Pancreas (tissue), 10 donors: ENCODE measurements at places on chromosomes 16 and 17. TPM values are rescaled to one million over a fixed set of nuclear protein-coding genes. Genes with fewer than 3 reads are reported as not detected.

DNA sequence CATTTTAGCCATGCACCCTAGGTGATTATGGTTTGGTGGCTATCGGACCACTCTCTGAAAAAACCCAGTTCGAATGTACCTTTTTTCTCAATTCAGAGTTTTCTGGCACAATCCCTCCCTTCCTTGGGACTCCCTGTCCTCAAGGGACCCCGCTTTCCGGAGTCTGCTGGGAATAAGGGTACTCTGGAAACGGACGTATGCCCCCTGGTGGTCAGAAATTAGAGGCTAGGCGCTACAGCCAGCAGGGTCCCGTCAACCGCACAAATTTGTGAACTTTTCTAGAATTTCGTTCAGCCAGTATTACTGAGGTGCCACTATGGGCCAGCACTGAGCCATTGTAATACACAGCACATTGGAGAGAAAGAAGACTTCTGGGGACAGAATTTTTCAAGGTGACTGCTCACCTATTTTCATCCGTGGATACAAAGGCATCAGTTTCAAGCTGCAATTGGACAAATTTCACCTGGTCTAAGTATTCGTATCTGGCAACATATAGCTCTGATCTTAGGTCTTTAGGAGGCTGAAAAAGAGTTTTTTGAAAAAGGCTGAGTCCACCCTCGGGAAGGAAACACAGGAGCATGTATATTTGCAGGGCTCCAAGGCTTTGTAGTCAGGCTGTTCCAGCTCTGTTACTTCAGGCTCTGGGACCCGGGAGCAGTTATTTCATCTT lies 27.1 kb upstream of the CRYBA1 start:
- no peak overlapping the region for H3K4me3 ChIP-seq
- no peaks in the 10 kb centered on the region for H3K36me3 ChIP-seq
- no peak overlapping the region for H3K27ac ChIP-seq
- peak; percentile 81 for DNase-seq
- no peaks in the 10 kb centered on the region for H3K27me3 ChIP-seq

DNA sequence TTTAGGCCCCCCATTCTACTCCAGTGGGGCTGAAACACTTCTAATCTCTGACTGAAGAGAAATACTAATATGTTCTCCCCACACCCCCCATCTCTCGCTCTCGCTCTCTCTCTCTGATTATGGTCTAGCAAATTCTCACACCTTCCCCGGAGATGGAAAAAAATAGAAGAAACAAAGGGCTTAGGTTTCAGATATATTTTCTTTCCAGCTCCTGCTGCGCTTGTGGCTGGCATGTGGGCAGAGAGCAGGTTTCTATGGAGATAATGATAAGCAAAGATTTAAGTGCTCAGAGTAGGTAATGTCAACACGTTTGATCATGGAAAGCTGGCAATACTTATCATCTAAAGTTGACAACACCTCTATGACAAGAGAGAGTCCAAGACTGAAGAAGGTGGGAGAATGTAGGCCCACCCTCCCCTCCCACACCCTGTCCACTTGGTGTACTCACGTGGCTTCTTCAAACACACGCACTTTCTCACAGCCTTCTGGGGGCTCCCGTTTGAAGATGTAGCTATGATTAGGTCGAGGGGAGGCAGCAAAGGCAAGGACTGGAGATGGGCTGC lies 8.0 kb upstream of the SLC35B1 start:
- H3K36me3 ChIP-seq: peaks cover 9% of the 10 kb centered on the region
- H3K27me3 ChIP-seq: no peaks in the 10 kb centered on the region
- H3K27ac ChIP-seq: peak overlapping the region; percentile 57
- H3K4me1 ChIP-seq: peaks cover 18% of the 10 kb centered on the region

DNA sequence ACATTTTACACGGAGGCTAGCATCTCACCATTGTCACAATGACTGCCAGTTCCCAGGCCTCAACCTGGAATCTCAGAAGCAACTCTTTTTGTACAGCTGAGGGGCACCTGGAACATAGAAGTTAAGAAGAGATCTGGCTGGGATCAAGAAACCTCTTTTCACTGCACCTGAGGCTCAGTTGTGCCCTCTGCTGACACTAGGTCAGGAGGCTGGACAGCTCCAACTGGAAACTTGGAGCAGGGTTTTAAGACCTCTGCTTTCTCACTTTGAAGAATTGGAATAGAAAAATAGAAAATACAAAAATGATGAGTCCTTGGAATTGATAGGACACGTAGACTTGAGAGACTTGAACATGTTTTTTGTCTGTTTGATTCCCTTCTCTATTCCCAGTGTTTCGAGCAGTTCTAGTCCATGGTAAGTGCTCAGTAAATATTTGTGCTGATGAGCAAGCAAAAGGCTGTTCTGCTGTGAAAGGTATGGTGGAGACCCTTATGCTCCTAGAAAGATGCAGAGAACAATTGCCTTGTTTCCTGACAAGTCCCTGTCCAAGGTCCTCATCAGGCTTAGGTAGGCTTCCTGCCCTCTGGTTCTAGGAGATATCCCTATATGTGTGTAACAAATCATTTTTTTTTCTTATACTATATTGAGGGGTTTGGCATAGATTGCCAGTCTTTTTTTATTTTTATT lies 13.6 kb upstream of the PPM1D start:
- H3K27ac ChIP-seq: no peak overlapping the region
- H3K4me3 ChIP-seq: no peak overlapping the region
- DNase-seq: no peak
- H3K36me3 ChIP-seq: no peaks in the 10 kb centered on the region

DNA sequence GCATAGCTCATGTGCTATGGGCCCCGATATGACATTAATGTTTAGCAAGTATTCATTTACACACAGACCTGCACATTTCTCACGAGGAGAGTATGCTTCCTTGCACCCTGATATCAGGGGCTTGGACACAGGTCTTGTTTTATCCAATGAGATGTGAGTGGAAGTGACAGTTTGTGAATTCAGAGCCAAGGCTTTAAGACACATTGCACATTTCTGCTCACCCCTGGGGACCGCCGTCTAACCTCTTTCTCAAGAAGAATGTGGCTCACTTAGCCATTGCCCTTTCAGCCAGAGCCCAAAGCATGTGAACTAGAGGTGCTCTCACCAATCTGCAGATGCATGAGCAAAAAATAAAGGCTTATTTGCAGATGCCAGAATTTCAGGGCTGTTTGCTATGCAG lies 116.1 kb upstream of the C16orf82 start:
- H3K36me3 ChIP-seq: no peaks in the 10 kb centered on the region
- no peaks in the 10 kb centered on the region for H3K4me1 ChIP-seq
- H3K4me3 ChIP-seq: no peak overlapping the region
- no peak for DNase-seq
- H3K27me3 ChIP-seq: no peaks in the 10 kb centered on the region

GRCh38 chr17:8117980-8118768 lies at the start of gene ALOXE3:
Gene ALOXE3 (minus strand): TSS chr17:8118514. CDS start chr17:8117990, 524 bp downstream.
- DNase-seq: no peak
- peaks cover 12% of the 10 kb centered on the region for H3K4me1 ChIP-seq
- H3K36me3 ChIP-seq: no peaks in the 10 kb centered on the region
- H3K27me3 ChIP-seq: no peaks in the 10 kb centered on the region
- peak within 1 kb of the TSS; percentile 54 for H3K4me3 ChIP-seq

The EIF1 gene
- total RNA-seq: 425 TPM

The TBC1D3D gene
- total RNA-seq: 0.35 TPM

The MYOCD gene
- 0.37 TPM for total RNA-seq

The SLC16A6 gene
- 0.32 TPM for total RNA-seq
